H4 (cell line): ENCODE measurements at places on chromosomes 11 and 22. TPM values are rescaled to one million over a fixed set of nuclear protein-coding genes. Genes with fewer than 3 reads are reported as not detected.

The MFNG gene
- total RNA-seq, result 0.08 TPM in 1 of 2 replicates, not detected in the other

The UCP3 gene
- not detected in 2 replicates for total RNA-seq

The P2RY2 gene
- not detected in 2 replicates for total RNA-seq

The LYVE1 gene
- not detected in 2 replicates for total RNA-seq

The BARX2 gene
- not detected in 2 replicates for total RNA-seq

The ZP1 gene
- 1.5 and 2.1 TPM in 2 replicates for total RNA-seq

The POU2AF3 gene
- total RNA-seq, result 2.3 TPM in 1 of 2 replicates, not detected in the other
